ENCODE measurements at places on chromosomes 2 and 18.

DNA sequence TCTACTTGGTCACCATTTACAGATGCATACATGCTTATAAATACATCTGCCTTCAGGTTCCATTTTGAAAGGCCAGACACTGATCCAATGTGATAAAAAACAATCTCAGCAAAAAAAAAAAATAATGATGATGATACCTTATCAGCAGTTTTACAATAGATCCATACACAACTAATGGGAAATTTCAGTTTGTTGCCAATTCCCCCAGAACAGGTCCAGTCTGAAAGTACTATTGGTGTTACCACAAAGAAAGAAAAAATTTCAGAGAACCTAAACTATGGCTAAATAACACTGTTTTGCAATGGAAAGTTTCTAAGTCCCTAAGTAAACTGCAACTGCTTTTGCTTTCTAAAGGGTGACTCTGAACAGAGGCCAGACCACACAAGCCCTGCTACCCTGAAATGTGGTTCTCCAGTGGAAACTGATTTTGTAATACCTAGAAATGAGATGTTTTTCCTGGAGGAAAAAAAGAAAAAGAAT is 54.1 kb downstream of the LPIN2 start:
- no peak for DNase-seq

DNA sequence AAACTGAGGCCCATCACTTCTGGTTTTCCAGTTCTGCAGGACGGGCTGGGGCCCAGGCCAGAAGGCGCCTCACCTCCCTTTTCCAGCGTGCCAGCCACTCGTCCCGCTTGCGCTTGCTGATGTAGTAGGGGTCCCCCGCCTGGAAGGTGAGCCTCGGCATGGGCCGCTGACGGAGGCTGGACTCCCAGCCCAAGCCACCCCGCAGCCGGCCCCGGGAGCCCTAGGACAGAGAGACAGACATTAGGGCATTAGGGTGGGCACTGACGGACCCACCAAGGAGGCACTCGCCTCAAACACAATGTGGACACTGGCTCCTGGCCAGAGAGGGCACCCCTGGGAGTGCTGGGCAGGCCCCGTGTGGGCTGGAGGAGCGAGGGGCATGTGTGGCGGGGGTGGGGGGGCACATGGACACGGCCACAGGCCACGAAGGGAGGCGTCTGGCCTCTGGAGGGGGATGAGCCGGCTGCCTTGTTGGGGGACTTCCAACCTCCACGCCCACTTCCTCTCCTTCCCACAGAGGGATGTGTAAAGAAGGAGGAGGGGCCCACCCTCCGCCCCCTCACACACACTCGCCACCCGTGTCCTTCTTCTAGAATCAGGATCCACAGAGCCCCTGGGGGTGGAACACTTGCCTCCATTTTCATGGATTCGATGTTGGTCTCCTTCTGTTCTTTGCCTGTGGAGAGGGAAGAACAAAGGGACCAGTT is 66.7 kb downstream of the DNMT3A start:
- no peak for DNase-seq

- DNase-seq: no peak
Measured at GRCh38 chr2:19868701-19869580, 32.8 kb downstream of the TTC32 start.

DNA sequence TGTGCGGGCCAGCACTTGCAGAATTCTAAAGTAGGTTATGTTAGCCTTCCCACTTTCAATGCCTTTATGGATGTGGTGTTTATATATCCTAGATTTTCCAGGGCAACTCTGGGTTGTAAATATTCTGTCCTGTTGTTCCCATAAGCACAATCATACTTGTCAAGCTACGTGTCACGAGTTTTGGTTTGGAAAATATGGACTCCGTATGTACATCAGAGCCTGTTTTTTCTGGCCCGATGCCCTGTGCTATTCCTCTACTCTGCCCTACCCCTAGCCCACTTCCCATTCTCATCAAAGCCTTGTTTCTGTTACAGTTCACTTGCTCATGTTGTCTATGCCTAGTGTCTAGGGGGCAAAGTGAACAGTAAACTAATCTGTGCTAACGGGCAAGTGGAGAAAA is 27.0 kb upstream of the ZEB2 start:
- DNase-seq: no peak

- DNase-seq: no peak
Measured at GRCh38 chr2:53994818-53995808, 24.3 kb upstream of the PSME4 start.

- no peak for DNase-seq
Measured at GRCh38 chr2:199684832-199685231, 166.2 kb downstream of the FTCDNL1 start.

- DNase-seq: no peak
Measured at GRCh38 chr2:128602038-128602698, 283.5 kb upstream of the HS6ST1 start.

GRCh38 chr18:26843760-26844159 is 21.7 kb downstream of the AQP4 start:
- no peak for DNase-seq

DNA sequence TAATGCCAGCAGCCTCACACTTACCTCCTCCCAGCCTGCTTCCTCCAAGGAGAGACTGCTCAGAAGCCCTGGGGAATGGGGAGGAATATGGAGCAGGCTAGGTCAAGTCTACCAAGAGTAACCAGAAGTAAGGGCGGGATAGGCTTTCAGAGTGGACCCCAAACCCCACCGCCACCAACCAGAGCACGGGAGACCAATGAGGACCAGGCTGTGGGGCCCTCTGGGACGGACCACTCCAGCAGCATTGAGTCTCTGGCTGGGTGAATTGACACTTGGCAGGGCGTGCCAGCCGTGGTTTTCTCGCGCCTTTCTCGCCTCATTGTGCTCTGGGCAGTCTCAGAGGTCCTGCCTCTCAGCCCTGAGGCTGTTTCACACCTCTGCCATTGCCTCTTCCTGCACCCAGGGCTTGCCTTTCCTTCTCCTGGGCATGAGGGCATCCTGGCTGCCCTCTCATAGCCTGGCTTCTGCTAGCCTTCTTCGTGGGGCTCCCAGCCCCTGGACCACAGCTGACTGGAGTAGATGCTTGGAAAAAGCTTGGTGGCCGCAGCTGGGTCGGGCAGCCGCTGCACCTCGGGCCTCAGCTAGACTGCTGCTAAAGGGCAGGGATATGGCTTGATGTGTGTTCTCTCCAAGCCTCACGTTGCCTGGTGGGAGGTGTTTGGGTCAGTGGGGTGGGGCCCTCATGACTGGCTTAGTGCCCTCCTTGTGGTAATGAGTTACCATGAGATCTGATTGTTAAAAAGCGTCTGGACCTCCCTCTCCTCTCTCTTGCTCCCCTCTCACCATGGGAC is 40.5 kb upstream of the HS6ST1 start:
- DNase-seq: no peak

DNA sequence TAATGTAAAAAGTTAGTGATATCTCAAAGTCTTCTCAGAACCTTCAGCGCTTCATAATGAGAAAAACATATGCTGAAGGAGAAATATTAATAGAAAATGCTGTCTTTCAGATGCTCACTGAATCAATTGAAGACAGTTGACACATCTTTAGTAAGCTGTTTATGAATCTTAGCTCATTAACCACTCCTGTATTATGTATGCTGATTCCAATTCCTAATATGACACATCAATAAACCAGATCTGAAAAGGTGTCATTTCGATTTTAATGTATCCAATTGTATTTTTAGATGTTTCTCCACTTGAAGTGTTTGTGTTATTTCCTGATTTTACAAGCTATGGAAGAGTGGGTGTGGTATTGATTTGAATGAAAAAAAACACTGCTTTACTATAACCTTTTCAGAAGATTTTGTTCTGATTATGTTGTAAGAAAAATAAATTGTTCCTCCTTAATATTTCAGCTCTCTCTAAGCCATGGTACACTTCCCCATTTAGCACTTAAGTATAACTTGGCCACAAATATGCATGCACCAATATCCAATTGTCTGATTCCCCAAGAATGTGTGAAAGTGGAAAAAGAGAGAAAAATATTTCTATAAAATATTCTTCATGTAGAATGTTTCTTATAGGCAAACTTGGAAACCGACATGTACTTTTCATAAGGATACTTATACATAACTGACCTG is 569.8 kb downstream of the ARHGAP15 start:
- DNase-seq: no peak

DNA sequence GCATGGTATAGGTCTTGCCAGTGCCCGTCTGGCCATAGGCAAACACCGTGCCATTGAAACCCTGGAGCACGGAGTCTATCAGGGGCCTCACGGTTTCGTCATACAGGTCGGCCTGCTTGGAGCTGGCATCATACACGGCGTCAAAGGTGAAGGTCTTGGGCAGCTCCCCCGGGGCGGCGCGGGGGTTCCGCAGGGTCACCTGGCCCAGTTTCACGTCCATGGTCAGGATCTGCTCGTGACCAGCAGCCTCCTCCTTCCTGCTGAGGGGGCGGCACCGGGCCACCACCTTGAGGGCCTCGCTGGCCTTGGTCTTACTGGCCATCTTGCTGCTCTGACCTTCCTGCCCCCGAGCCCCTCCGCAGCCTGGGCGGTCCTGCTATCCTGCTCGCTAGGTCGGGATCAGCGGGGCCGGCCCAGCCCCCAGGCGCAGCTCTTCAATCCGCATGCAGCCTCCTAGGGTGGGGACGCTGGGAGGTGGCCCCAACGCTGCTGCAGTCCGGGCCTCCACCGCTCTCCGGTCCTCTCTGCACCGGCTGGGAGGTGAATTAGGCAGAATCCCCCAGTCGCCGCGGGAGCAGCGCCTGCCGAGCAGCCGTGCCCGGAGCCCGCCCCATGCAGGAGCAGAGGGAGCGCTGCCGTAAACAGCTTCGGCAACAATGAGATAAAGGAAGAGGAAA is 563 bp downstream of the KIF3C start:
- no peak for DNase-seq

DNA sequence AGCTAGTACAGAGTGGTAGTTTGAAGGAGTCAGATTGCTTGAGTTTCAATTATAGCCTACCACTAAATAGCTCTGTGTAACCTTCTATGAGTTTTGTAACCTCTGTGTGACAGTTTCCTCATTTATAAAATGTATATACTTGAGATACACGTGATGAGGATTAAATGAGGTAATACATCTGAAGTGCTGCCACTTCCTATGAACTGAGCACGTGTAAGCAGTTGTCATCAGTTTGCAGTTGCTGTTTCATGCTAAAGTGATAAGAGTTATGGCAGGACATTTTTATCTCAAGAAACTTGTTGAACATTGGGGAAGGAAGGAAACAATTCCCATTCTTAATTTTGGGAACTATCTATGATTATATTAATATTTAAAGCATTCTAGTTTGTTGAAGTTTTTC is 38.5 kb downstream of the CARF start:
- DNase-seq: no peak

DNA sequence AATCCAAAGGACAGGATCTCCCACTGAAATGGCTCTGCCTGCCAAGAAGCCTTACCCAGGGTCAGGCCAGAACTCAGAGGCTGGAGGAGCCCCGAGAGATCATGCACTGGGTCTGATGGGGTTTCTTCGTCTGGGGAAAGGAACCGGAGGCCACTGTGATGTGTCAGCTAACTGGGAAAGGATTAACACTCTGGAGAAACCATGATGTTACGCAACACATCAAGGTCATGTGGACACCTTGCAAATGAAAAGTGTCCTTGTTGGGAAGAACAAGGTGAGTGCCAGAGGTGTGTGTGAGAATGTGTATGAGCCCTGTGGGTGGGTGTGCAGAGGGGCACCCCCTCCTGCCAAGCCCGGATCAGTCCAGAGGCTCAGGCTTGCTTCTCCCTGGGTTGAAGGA is 86.9 kb downstream of the CRACDL start:
- DNase-seq: no peak

GRCh38 chr2:101501443-101501842 is 26.5 kb upstream of the RFX8 start:
- no peak for DNase-seq

DNA sequence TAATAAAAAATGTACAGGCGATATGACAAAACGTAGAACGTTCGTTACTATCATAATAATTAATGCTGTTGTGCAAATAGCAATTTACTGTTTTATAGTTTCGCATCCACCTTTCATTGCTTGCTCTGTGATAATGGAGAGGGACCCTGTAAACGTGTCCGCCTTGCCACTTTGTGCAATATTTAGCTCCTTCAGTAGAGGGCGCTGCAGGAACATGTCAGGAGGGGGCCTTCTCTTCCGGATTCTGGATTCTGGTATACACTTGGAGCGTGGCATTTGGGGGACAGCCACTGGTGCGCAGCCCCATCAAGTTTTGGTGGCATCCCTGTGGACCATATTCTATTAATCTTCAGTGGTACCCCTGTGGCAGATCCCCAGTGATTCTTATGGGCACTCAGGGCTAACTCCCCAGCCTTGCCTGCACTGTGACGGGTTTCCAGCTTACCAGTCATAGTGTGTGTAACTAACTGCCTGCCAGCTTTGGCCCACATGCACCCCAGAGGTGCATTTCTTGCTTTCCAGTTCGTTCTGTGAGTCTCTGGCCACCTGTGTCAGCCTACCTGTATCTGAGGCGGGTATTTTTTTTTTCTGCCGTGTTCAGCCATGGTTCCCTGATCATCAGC is 140.3 kb downstream of the CYRIA start:
- DNase-seq: no peak

- peak; percentile 45 for DNase-seq
Measured at GRCh38 chr2:200383380-200384110, 77.1 kb downstream of the SPATS2L start.

DNA sequence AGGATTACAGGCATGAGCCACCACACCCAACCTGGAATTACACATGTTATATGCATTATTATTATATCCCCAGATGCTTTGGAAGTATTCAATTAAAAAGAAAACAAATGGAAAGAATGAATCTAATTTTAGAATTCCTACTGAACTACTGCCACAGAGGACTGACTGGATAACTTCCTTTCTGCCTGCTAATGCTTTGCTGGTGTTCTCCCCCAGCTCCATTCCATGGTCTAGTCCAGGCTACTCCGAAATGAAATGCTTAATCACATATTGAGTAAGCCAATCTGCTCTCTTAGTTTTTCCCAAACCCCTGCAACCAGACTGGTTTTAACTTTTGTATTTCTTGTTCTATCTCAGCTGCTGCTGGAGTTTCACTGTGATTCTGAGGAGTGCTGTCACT is 519.1 kb downstream of the SOX11 start:
- DNase-seq: no peak

- no peak for DNase-seq
Measured at GRCh38 chr2:18444806-18445205, 115.6 kb downstream of the RDH14 start.

DNA sequence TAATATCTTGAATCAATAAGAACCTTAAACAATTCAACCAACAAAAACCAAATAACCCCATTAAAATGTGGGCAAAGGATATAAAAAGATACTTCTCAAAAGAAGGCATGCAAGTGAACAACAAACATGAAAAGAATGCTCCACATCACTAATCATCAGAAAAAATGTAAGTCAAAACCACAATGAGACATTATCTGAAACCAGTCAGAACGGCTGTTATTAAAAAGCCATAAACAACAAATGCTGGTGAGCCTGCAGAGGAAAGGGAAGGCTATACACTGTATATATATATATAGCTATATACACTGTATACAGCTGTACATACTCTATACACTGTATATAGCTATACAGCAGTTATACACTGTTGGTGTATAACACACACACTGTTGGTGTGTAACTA is 47.8 kb upstream of the GALNT13 start:
- DNase-seq: no peak

GRCh38 chr2:142058149-142058548 is 72.7 kb downstream of the LRP1B start:
- DNase-seq: no peak

- peak; percentile 51 for DNase-seq
Measured at GRCh38 chr18:76459687-76460350, 35.2 kb downstream of the ZNF516 start.

Measured in SW 1271 (cell line).